ENCODE measurements at places on chromosomes 1 and 21. TPM values are rescaled to one million over a fixed set of nuclear protein-coding genes. Genes with fewer than 3 reads are reported as not detected.

DNA sequence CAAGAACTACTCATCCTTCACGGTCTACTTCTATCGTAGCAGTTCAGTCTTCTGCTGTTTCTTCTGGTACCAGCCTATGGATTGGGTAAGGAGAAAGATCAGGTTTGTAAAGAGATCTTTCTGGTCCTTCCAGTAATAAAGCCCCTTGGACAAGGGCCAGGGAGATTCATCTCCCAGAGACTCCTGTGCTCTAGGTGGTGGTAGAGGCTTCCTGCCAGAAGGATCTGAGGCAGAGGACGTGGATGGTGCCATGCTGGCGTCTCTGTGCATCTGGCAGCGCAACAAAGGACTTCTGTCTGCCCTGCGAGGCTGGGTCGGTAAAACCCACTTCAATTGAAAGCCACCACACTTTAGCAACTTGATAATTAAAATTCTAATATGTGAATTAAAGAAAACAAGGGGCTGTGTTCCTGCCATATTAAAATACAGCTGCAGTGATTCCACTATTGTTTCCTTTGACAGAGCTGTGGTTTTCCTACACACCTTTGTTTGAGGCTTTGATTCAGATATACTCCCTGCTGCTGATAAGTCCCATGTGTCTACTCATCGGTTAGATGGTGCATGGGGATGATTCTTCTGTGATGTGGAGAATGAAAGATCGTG, 73.6 kb downstream of the ROR1 start:
- DNase-seq, result no peak

DNA sequence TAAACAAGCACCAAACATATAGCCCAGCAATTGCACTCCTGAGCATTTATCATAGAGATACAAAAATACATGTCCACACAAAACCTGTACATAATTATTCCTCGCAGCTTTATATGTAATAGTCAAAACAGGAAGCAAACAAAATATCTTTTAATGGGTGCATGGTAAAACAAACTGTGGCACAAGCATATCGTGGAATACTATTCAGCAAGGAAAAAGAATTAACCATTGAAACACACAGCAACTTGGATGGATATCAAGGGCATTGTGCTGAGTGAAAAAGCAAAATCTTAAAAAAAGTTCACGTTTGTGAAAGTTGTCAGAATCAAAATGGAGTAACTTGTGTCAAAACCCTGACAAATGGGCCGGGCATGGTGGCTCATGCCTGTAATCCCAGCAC, 12.4 kb downstream of the TNFRSF9 start:
- DNase-seq, result no peak

The LAMTOR5 gene
- 132 TPM for total RNA-seq

The ACP6 gene
- 15.2 TPM for total RNA-seq
